A549 treated with AZD2906 at 1 μM for 4 hours (cell line): ENCODE measurements at places on chromosomes 12 and 14. TPM values are rescaled to one million over a fixed set of nuclear protein-coding genes. Genes with fewer than 3 reads are reported as not detected.

CDH24 gene
- 2.5 to 4.6 TPM (median 4.4 TPM) in 5 replicates for total RNA-seq

CLSTN3 gene
- total RNA-seq: 11.7 to 17.4 TPM (median 14.9 TPM) in 5 replicates

IQSEC3 gene
- total RNA-seq: 0.02 to 0.16 TPM (median 0.05 TPM) in 5 replicates

NANOG gene
- total RNA-seq: 0.03 to 0.19 TPM (median 0.07 TPM) in 3 of 5 replicates, not detected in the others

TUNAR gene
- total RNA-seq: 0.04 TPM in 1 of 5 replicates, not detected in the others

BEST3 gene
- total RNA-seq: 0.82 to 1.7 TPM (median 1.2 TPM) in 5 replicates

CDCA3 gene
- 72.8 to 80.0 TPM (median 76.6 TPM) in 5 replicates for total RNA-seq

TRPV4 gene
- total RNA-seq: 0.07 to 0.11 TPM (median 0.08 TPM) in 5 replicates

BIN2 gene
- total RNA-seq: 0.08 to 0.17 TPM (median 0.13 TPM) in 5 replicates

KRT78 gene
- 0.04 to 0.13 TPM (median 0.07 TPM) in 5 replicates for total RNA-seq

GPR84 gene
- 0.05 to 0.11 TPM (median 0.08 TPM) in 3 of 5 replicates, not detected in the others for total RNA-seq

PAPLN gene
- 4.6 to 5.1 TPM (median 4.6 TPM) in 5 replicates for total RNA-seq

AGAP2 gene
- 0.09 to 0.23 TPM (median 0.16 TPM) in 5 replicates for total RNA-seq

WNT5B gene
- 2.4 to 3.4 TPM (median 2.6 TPM) in 5 replicates for total RNA-seq

DNAH10 gene
- 0.17 to 0.29 TPM (median 0.27 TPM) in 5 replicates for total RNA-seq

SYNDIG1L gene
- 0.03 TPM in 1 of 5 replicates, not detected in the others for total RNA-seq

KTN1 gene
- total RNA-seq: 83.5 to 139 TPM (median 95.1 TPM) in 5 replicates

NEUROD4 gene
- not detected in 5 replicates for total RNA-seq

PALS1 gene
- total RNA-seq: 13.2 to 18.0 TPM (median 14.2 TPM) in 5 replicates

TAS2R19 gene
- 0.15 TPM in 1 of 5 replicates, not detected in the others for total RNA-seq

MYBPC1 gene
- total RNA-seq: 0.05 to 0.09 TPM (median 0.07 TPM) in 3 of 5 replicates, not detected in the others

AMDHD1 gene
- 2.0 to 2.7 TPM (median 2.3 TPM) in 5 replicates for total RNA-seq

TMEM117 gene
- total RNA-seq: 1.3 to 2.2 TPM (median 1.7 TPM) in 5 replicates

OTX2 gene
- not detected in 5 replicates for total RNA-seq

PLEKHH1 gene
- 2.2 to 3.8 TPM (median 3.1 TPM) in 5 replicates for total RNA-seq

MYF5 gene
- total RNA-seq: not detected in 5 replicates

AMN gene
- total RNA-seq: 0.14 to 0.48 TPM (median 0.28 TPM) in 5 replicates

ZFHX2 gene
- 0.35 to 0.95 TPM (median 0.56 TPM) in 5 replicates for total RNA-seq

TESPA1 gene
- not detected in 5 replicates for total RNA-seq

EGLN3 gene
- 4.2 to 5.6 TPM (median 4.7 TPM) in 5 replicates for total RNA-seq

ASB2 gene
- total RNA-seq: 0.24 to 0.98 TPM (median 0.45 TPM) in 5 replicates

DDX47 gene
- 69.3 to 91.3 TPM (median 70.5 TPM) in 5 replicates for total RNA-seq
